ENCODE measurements at places on chromosomes 2 and 18. TPM values are rescaled to one million over a fixed set of nuclear protein-coding genes. Genes with fewer than 3 reads are reported as not detected.

The AFF3 gene
- total RNA-seq: 0.16 TPM

The PROM2 gene
- total RNA-seq: 0.60 TPM

The RAD51AP2 gene
- not detected for total RNA-seq

The ASB18 gene
- not detected for total RNA-seq

The EHD3 gene
- total RNA-seq: 12.1 TPM

The HOXD11 gene
- not detected for total RNA-seq

The DNAH6 gene
- total RNA-seq: 0.25 TPM

- no peaks in the 10 kb centered on the region for H3K4me1 ChIP-seq
- H3K27me3 ChIP-seq: no peaks in the 10 kb centered on the region
- H3K36me3 ChIP-seq: no peaks in the 10 kb centered on the region
- no peak overlapping the region for H3K27ac ChIP-seq
- no peak overlapping the region for H3K4me3 ChIP-seq
These were observed 36.1 kb downstream of the GLI2 start for GRCh38 chr2:120771781-120772208.

DNA sequence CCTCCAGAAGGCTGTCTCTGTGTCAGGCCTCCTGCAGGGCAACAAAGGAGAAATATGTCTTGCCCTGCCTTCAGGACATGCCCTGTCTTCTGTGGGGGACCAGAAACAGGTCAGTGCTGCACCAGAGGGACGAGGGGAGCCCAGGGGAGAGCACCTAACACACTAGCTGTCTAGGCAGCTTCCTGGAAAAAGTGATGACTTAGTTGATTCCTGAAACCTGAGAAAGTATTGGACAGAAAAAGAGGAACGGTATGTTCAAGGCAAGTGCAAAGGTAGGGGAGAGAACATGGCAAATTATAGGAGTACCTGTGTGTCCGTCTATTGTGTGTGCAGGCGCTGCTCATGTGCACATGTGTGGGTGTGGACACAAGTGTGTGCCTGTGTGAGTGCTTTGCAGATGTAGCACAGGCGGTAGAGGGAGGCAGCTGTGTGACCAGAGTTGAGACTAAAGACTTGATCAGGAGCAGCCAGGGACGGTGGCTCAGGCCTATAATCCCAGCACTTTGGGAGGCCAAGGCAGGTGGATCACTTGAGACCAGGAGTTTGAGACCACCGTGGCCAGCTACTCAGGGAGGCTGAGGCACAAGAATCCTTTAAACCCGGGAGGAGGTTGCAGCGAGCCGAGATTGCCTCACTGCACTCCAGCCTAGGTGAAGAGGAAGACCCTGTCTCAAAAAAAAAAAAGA is 119.5 kb downstream of the GYPC start:
- no peak overlapping the region for H3K27ac ChIP-seq
- no peaks in the 10 kb centered on the region for H3K36me3 ChIP-seq

DNA sequence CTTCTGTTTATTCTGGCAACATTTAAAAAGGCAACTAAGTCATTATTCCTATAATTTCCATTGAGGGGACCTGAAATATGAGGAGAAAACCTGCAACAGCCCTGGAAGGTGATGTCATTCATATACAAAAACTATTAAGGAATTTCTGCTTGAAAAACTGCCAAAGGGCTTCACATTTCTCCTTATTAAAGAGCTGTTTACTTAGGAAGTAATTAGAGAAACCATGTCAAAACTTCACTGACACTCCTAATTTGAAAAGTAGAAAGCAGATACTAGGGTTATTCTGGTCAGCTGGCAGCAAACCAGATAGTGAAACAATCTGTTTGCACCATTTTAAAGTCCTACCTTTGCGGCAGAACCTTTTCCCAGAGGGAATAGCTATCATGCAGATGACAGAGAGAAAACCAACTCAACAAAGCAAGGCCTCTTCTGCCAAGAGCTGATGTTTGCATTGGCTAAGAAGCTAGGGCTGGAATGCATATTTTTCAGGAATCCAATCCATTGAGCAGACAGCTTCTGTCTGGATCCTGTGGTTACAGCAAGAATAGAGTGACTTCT is 592.2 kb upstream of the SYT4 start:
- no peaks in the 10 kb centered on the region for H3K4me1 ChIP-seq
- no peaks in the 10 kb centered on the region for H3K36me3 ChIP-seq
- no peak overlapping the region for H3K27ac ChIP-seq
- no peaks in the 10 kb centered on the region for H3K27me3 ChIP-seq
- DNase-seq: peak; percentile 17
- H3K4me3 ChIP-seq: no peak overlapping the region

DNA sequence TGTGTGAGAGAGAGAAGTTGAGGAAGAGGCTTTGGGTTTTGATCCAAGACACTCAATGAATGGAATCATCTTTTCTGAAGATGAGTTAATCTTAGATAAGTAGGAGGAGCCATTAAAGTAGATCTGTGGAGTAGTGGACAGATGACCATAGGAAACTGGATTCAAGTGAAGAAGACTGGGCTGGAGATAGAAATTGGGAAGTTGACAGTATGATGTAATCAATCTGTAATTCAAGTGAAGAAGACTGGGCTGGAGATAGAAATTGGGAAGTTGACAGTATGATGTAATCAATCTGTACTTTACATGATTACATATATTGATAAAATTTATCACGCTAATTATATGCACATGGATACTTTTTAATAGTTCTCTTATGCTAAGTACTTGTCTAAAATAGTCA is 92.8 kb downstream of the PHLPP1 start:
- no peak for DNase-seq
- H3K36me3 ChIP-seq: no peaks in the 10 kb centered on the region
- no peaks in the 10 kb centered on the region for H3K27me3 ChIP-seq
- H3K4me3 ChIP-seq: no peak overlapping the region
- H3K4me1 ChIP-seq: no peaks in the 10 kb centered on the region

DNA sequence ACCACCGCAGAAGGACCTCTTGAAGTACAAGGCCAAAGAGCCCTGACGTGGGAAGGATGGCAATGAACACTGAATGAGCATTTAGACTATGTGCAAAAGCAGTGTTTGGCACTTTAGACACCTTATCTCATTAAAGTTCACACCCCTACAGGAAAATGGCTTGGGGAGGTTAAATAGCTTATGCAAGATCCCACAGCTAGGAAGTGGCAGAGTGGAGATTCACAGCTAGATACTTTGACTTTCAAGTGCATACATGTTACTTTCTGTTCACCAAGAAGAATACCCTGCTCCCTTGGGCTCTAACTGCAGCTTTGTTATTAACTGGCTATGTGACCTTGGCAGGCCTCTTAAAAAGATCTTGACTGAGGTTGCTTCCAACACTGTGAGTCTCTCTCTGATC is 58.2 kb downstream of the ICOS start:
- H3K4me3 ChIP-seq: no peak overlapping the region
- H3K27ac ChIP-seq: no peak overlapping the region
- H3K4me1 ChIP-seq: no peaks in the 10 kb centered on the region
- H3K36me3 ChIP-seq: no peaks in the 10 kb centered on the region

DNA sequence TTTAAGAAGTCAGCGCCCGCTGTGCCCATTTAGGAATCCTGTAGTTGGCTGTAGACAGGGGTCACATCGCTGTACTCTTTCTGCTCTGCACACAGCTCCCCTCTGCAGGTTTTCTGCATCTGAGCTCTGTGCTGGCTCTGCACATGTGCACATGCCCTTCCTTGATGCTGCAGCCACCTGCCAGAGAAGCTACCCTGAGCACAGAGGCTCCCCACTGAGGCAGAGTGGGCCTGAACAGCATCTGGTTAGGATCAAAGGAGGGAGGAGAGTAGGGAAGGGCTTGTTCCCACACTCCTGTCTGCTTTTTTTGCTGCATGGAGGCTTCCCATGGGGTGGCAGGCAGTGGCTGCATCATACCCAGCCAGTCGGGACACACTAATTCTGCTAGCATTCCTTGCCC is 238.9 kb downstream of the FHOD3 start:
- H3K27me3 ChIP-seq: no peaks in the 10 kb centered on the region
- H3K4me1 ChIP-seq: no peaks in the 10 kb centered on the region
- no peak for DNase-seq

- no peak for DNase-seq
- peaks cover 17% of the 10 kb centered on the region for H3K4me1 ChIP-seq
- H3K27ac ChIP-seq: no peak overlapping the region
- H3K4me3 ChIP-seq: no peak overlapping the region
- no peaks in the 10 kb centered on the region for H3K36me3 ChIP-seq
- H3K27me3 ChIP-seq: no peaks in the 10 kb centered on the region
These were observed 12.2 kb upstream of the TPRKB start for GRCh38 chr2:73749314-73749713.

DNA sequence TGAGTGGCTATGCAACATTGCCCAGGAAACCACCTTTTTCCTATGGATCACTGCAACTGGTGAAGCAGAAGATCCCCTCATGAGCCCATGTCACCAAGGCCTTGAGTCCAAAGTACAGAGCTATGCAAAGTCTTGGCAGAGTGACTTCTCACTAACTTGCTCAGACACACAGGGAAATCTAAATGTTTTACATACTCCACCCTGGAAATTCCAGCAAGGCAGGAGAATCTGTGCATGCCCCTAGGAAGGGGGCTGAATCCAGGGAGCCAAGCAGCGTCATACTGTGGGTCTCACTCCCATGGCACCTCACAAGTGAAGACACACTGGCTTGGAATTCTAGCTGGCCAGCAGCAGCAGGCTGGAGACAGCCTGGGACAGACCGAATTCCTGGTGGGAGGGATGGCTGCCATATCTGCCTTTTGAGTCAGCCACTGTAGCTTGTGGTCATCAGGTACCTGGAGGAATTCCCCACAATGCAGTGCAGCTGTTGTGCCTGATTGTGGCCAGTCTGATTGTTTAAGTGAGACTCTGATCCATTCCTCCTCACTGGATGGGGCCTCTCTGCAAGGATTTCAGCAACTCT is 1817.4 kb downstream of the SUCLG1 start:
- H3K36me3 ChIP-seq: no peaks in the 10 kb centered on the region
- H3K4me3 ChIP-seq: no peak overlapping the region
- no peaks in the 10 kb centered on the region for H3K4me1 ChIP-seq
- no peaks in the 10 kb centered on the region for H3K27me3 ChIP-seq
- no peak overlapping the region for H3K27ac ChIP-seq
- no peak for DNase-seq

DNA sequence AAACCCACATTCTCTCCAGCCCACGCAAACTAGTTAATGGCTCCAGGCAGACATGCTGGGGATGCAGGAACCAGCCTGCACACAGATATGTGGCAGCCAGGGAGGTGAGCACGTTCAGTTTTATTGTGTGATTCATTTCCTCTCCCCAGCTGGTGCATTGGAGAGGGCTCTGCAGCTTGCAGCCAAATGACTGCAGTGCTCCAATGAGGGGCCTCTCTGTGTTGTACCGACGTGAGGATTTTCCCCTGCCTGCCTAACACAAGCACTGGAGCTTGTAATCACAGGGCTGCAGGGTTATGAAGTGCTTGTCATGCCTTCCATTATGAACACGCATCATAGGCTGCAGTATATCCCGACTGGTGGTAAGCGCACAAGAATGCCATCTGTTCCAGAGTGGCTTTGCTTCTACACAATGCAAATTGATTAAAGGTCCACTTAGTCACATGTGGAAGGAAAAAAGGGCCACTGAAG is 92.3 kb upstream of the THUMPD2 start:
- H3K4me1 ChIP-seq: no peaks in the 10 kb centered on the region
- DNase-seq: peak; percentile 14
- no peaks in the 10 kb centered on the region for H3K27me3 ChIP-seq
- H3K36me3 ChIP-seq: no peaks in the 10 kb centered on the region

- peaks cover 4% of the 10 kb centered on the region for H3K4me1 ChIP-seq
- H3K27ac ChIP-seq: no peak overlapping the region
- H3K27me3 ChIP-seq: no peaks in the 10 kb centered on the region
- H3K4me3 ChIP-seq: no peak overlapping the region
- no peaks in the 10 kb centered on the region for H3K36me3 ChIP-seq
- peak; percentile 13 for DNase-seq
These were observed 177.7 kb upstream of the ZC3H15 start for GRCh38 chr2:186308347-186308746.

GRCh38 chr2:16396171-16396570 is 269.5 kb downstream of the CYRIA start:
- H3K4me1 ChIP-seq: no peaks in the 10 kb centered on the region
- no peaks in the 10 kb centered on the region for H3K27me3 ChIP-seq
- H3K36me3 ChIP-seq: no peaks in the 10 kb centered on the region
- no peak overlapping the region for H3K27ac ChIP-seq
- no peak overlapping the region for H3K4me3 ChIP-seq

DNA sequence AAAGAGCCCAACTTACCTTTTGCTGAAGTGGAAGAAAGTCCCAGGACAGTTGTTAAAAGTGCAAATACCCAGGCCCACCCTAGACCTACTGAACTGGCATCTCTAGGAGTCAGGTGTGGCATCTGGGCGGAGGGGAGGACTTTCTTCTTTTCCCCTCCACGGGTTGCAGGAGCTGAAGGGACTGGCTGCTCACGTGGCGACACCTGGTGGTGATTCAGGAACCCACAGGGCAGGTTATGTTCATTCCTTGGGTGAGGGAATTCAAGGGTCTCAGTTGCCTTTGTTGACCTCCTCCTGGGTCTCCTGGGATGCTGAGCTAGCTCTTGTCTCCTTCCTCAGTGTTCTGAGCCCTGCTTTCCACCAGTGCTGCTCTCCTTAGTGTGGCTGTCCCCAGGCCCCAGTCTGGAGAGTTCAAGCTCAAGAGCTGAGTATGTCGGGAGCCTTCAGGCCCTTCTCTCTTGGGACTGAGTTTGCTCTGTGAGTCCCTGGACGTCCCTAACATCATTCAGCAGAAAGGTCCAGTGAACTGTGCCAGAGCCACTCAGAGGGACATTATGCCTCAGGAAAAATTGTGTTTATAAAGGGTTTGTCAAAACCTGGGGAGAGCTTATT is 56.9 kb downstream of the DYSF start:
- peak; percentile 63 for DNase-seq
- H3K27me3 ChIP-seq: no peaks in the 10 kb centered on the region
- no peak overlapping the region for H3K4me3 ChIP-seq
- peaks cover 8% of the 10 kb centered on the region for H3K4me1 ChIP-seq
- no peak overlapping the region for H3K27ac ChIP-seq

DNA sequence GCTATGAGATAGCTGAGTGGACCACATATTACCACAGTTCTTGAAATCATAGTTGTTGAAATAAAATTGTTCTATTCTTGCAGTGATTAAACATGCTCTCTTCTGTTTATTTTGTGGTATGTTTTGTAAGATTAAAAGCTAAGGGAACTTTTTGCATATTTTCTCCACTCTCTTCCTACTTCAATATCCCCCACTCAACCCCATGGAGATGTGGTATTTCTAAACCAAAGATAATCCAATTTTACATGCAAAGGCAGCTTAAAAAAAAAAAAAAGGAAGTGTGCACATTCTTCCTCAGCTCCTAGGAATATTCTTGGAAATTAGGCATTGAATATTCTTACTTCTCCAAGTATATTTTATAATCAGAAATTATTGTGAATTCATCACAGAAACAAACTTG is 15.0 kb upstream of the PAX3 start:
- no peak overlapping the region for H3K27ac ChIP-seq
- no peak overlapping the region for H3K4me3 ChIP-seq
- H3K27me3 ChIP-seq: peaks cover 73% of the 10 kb centered on the region
- no peaks in the 10 kb centered on the region for H3K36me3 ChIP-seq
- peaks cover 9% of the 10 kb centered on the region for H3K4me1 ChIP-seq

GRCh38 chr2:182715121-182715891 is 751 bp upstream of the DNAJC10 start:
- DNase-seq: no peak
- H3K36me3 ChIP-seq: no peaks in the 10 kb centered on the region
- H3K4me3 ChIP-seq: peak overlapping the region; percentile 65
- H3K27ac ChIP-seq: peak overlapping the region; percentile 88

All from endothelial cell of umbilical vein (primary cell).